CD4-positive, alpha-beta memory T cell (primary cell): ENCODE measurements at places on chromosomes 7 and 10. TPM values are rescaled to one million over a fixed set of nuclear protein-coding genes. Genes with fewer than 3 reads are reported as not detected.
A peak's percentile ranks its signal among the peaks of the same experiment; 100 is the strongest.

DNA sequence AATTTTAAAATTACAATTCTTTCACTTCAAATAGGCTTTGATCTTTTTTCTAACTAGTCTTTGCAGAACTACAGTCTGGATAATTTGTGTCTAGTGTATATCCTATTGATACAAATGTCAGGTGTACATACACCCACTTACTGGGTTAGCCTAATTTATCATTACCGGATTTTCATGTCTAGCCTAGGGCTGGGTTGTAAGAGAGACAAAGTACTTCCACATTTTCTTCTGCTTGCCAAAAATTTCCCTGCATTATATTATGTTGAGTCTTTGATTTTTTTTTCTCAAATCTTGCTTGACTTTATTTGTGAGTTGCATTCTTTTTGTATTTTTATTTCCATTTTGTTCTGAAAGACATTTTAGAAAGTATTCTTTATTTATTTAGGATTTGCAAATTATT, 284.8 kb upstream of the FZD8 start:
- H3K4me3 ChIP-seq, result no peak overlapping the region
- no peaks in the 10 kb centered on the region for H3K36me3 ChIP-seq
- H3K27ac ChIP-seq, result no peak overlapping the region
- DNase-seq, result no peak
- no peaks in the 10 kb centered on the region for H3K4me1 ChIP-seq

GRCh38 chr7:6558837-6559236, 7.6 kb upstream of the GRID2IP start:
- H3K27me3 ChIP-seq, result no peaks in the 10 kb centered on the region
- no peak overlapping the region for H3K4me3 ChIP-seq
- H3K4me1 ChIP-seq, result peaks cover 7% of the 10 kb centered on the region
- DNase-seq, result no peak
- H3K36me3 ChIP-seq, result no peaks in the 10 kb centered on the region

DNA sequence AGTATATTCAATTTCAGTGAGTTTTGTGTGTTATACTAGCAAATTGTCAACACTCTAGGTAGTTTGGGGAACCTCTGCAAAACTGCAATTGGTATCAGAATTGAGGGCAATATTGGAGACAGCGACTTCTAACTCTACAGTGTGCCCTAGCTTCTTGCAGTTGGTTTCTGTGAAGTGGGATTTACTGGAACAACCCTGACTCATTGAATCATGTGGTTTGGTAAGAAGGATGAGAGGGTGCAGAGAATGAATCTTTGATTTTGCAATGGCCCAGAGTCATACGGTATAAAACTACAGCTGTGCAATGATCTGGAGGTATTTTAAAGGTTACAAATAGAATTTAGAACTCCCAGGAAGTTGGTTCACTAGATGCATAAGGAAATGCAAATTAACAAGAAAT, 129.1 kb upstream of the PPP1R3A start:
- no peak overlapping the region for H3K27ac ChIP-seq
- no peaks in the 10 kb centered on the region for H3K27me3 ChIP-seq
- DNase-seq, result no peak
- H3K4me3 ChIP-seq, result peak overlapping the region; percentile 43

DNA sequence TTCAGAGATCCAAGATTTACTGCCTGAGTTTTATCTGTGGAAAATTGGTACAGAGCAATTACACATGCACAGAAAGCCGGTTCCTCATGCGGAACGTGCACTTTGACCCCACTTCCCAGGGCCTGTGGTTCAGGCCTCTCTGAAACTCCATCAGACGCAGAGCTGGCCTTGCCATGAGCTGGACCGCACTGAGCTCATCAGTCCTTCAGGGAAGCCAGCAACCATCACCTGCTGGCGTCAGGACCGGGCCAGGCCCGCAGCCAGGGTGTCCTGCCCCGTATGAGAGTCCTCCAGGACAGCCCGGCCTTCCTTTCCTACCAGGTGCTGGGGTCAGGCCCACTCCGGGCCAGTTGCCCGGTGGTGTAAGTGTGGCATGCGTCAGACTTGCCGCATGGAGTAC, 446.5 kb upstream of the FOXK1 start:
- no peaks in the 10 kb centered on the region for H3K36me3 ChIP-seq
- no peaks in the 10 kb centered on the region for H3K4me1 ChIP-seq
- no peak for DNase-seq

DNA sequence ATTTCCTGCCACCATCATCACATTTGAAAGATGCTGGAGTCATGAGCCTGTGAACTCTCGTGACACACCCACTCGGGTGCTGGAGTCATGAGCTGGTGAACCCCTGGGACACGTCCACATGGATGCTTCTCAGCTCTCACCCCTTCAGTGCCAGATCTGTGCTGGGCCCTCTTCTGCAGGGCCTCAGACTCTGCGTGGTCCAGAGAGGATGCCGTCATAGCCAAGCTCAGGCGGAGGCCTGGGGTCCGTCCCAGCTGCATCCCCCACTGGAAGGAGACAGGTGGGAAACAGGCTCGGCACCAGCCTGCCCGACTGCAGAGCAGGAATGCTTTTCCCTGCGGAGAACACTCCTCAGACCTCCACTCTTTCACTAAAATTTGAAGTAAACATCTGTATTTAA, 156.5 kb upstream of the PPP2R2D start:
- H3K4me3 ChIP-seq, result no peak overlapping the region
- peaks cover 6% of the 10 kb centered on the region for H3K27me3 ChIP-seq
- H3K36me3 ChIP-seq, result no peaks in the 10 kb centered on the region
- H3K27ac ChIP-seq, result no peak overlapping the region
- H3K4me1 ChIP-seq, result no peaks in the 10 kb centered on the region

- no peaks in the 10 kb centered on the region for H3K4me1 ChIP-seq
- no peak overlapping the region for H3K27ac ChIP-seq
- DNase-seq, result no peak
- no peaks in the 10 kb centered on the region for H3K36me3 ChIP-seq
- H3K4me3 ChIP-seq, result no peak overlapping the region
- H3K27me3 ChIP-seq, result no peaks in the 10 kb centered on the region
Measured at GRCh38 chr7:2192831-2193534, 39.8 kb downstream of the MAD1L1 start.

DNA sequence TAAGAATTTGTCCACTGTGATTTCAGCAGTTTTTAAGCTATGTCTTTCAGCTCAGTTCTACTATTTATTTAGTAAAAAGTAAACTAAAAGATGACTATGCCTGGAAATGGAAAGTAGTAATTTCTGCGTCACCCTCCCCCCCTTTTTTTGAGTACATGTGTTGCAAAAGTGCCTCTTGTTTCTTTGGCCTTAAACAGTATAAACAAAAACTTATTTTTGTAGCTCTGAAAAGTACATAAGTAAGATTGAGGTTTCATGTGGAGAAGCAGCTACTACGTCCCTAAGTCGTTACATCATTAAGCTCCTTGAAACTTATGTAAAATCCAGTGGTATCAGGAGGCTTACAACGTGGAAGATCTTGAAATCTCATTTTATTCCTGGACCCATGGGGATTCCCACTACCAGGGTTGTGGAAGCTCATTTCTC, 46.3 kb upstream of the HBP1 start:
- H3K27me3 ChIP-seq, result no peaks in the 10 kb centered on the region
- H3K4me1 ChIP-seq, result peaks cover 21% of the 10 kb centered on the region
- no peak overlapping the region for H3K27ac ChIP-seq
- DNase-seq, result no peak
- no peaks in the 10 kb centered on the region for H3K36me3 ChIP-seq
- no peak overlapping the region for H3K4me3 ChIP-seq

DNA sequence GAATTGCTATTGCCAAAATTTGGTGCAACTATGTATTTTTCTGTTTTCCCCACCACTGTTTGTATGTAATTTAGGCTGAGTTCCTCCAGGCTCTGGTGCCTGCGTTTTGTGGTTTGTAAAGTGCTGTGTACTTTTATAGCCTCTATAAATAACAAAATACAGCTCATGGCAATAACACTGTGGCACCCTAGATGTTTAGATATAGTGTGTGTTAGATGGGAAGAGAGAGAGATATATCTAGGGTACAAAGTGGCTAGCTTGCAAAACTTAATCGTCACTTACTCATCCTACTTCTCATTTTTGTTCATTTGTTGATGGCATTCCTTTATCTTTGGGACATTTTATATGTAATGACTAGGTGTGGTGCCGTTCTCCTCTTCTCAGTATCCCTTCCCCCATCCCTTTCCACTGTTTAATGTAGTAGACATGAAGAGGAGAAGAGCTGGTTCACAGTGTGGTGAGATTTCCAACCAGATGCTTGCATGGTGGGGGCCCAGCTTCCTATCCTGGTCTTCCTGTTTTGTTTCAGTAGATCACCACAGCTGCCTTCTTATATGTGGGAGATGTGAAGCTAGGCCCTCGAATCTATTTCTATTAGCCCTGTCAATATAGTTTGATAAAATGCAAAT, 115.0 kb downstream of the SND1 start:
- no peak overlapping the region for H3K27ac ChIP-seq
- no peaks in the 10 kb centered on the region for H3K36me3 ChIP-seq
- no peak overlapping the region for H3K4me3 ChIP-seq

- no peak overlapping the region for H3K27ac ChIP-seq
- peaks cover 7% of the 10 kb centered on the region for H3K4me1 ChIP-seq
- H3K4me3 ChIP-seq, result no peak overlapping the region
Measured at GRCh38 chr10:26792758-26793495, 67.8 kb downstream of the ABI1 start.

DNA sequence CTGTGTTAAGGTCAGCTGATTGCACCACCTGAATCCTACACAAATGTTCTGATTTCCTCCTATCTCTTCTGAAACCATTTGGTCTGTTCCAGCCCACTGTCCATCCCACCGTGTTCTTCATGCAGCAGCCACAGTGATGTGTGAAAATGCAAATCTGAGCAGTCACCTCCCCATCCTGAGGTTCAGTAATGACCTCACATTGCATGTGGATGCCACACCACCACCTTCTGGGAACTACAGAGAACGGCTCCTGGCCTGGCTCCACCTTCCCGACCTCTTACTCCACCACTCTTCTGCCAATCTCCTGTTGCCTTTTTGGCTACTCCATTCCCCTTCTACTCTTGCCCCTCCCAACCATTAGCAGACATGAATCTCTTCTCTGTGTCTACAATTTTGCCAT, 244.4 kb downstream of the TNS3 start:
- H3K36me3 ChIP-seq, result no peaks in the 10 kb centered on the region
- no peak overlapping the region for H3K4me3 ChIP-seq
- no peak overlapping the region for H3K27ac ChIP-seq
- no peak for DNase-seq
- no peaks in the 10 kb centered on the region for H3K27me3 ChIP-seq
- no peaks in the 10 kb centered on the region for H3K4me1 ChIP-seq

GRCh38 chr7:5210751-5211338, 20.8 kb downstream of the WIPI2 start:
- no peak overlapping the region for H3K4me3 ChIP-seq
- no peaks in the 10 kb centered on the region for H3K4me1 ChIP-seq
- DNase-seq, result no peak
- H3K27me3 ChIP-seq, result no peaks in the 10 kb centered on the region

- peaks cover 4% of the 10 kb centered on the region for H3K4me1 ChIP-seq
- no peak for DNase-seq
- H3K27me3 ChIP-seq, result no peaks in the 10 kb centered on the region
- H3K27ac ChIP-seq, result no peak overlapping the region
- H3K4me3 ChIP-seq, result no peak overlapping the region
Measured at GRCh38 chr10:44952779-44953231, 6.8 kb upstream of the RASSF4 start.

DNA sequence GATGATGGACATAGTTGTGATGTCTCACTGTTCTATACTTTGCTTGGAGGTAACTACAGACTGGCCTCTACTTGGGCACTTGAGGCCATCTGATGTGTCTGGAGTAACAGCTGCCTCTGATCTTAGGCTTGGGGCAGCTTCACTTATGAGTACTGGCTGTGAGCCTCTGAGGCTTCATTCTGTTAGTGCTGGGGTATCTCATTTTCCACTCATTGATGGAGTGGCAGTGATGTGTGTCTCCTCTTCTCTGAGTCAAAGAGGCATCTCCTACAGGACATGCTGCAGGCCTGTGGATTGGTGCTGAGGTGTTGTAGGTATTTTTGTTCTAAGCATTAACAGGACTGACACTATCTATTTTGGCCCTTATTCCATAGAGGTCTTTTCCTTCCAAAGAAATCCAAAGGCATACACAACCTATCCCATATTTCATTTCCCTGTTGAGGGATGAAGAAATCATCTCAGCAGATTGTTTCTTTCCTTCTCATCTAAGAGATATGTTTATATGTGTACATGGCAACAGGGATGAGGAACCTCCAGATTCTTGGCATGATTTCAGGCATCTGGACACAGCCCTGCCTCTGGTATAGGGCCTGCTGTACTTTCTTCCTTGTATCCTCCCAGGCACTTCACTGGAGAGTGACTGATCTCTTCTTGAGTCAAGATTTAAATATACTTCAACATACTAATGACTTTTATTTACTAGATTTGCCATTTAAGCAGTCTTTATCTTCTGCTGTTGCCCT, 65.7 kb upstream of the NOBOX start:
- no peak overlapping the region for H3K27ac ChIP-seq
- H3K36me3 ChIP-seq, result no peaks in the 10 kb centered on the region
- DNase-seq, result no peak
- no peaks in the 10 kb centered on the region for H3K27me3 ChIP-seq
- H3K4me1 ChIP-seq, result no peaks in the 10 kb centered on the region
- H3K4me3 ChIP-seq, result no peak overlapping the region

- DNase-seq, result no peak
- no peaks in the 10 kb centered on the region for H3K27me3 ChIP-seq
- no peak overlapping the region for H3K4me3 ChIP-seq
- H3K4me1 ChIP-seq, result peaks cover under 1% of the 10 kb centered on the region
Measured at GRCh38 chr7:107907790-107908189, 16.8 kb downstream of the DLD start.

GRCh38 chr7:156071612-156072011, 259.3 kb upstream of the SHH start:
- H3K27me3 ChIP-seq, result no peaks in the 10 kb centered on the region
- no peaks in the 10 kb centered on the region for H3K4me1 ChIP-seq
- H3K36me3 ChIP-seq, result no peaks in the 10 kb centered on the region
- no peak for DNase-seq

- H3K4me3 ChIP-seq, result no peak overlapping the region
- no peak for DNase-seq
- no peak overlapping the region for H3K27ac ChIP-seq
- no peaks in the 10 kb centered on the region for H3K27me3 ChIP-seq
Measured at GRCh38 chr7:120180221-120180620, 92.8 kb upstream of the KCND2 start.

- no peak overlapping the region for H3K27ac ChIP-seq
- no peak overlapping the region for H3K4me3 ChIP-seq
- H3K27me3 ChIP-seq, result no peaks in the 10 kb centered on the region
- no peak for DNase-seq
- peaks cover 12% of the 10 kb centered on the region for H3K4me1 ChIP-seq
Measured at GRCh38 chr10:46288601-46289206, 1.9 kb downstream of the ANTXRL start.

DNA sequence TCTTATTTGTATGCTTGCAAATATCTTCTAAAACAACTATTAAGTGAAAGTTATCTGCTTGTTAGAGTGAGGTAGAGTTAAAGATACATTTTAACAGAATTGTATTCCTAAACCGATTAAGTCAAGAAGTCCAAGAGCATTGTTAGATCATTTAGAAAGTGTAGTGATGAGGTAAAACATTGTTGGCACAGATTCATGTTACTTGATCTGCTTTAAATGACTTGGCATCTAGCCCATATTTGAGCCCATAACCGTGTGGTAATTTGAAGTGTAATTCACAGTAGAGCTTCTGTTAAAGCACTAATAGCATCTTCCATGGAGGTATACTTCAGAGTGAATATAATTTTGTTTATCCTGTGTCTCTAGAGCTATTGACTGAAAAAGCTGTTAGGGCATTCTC, 62.1 kb downstream of the PTEN start:
- no peak for DNase-seq
- H3K36me3 ChIP-seq, result no peaks in the 10 kb centered on the region
- no peak overlapping the region for H3K4me3 ChIP-seq
- H3K27me3 ChIP-seq, result no peaks in the 10 kb centered on the region
- H3K27ac ChIP-seq, result no peak overlapping the region

UPF2 gene
- 38.6 TPM for total RNA-seq

PNLIPRP1 gene
- not detected for total RNA-seq

SUN3 gene
- total RNA-seq, result not detected

CDHR3 gene
- total RNA-seq, result 11.3 TPM

GPRIN2 gene
- total RNA-seq, result not detected
